ENCODE measurements at places on chromosomes 6 and 20.

DNA sequence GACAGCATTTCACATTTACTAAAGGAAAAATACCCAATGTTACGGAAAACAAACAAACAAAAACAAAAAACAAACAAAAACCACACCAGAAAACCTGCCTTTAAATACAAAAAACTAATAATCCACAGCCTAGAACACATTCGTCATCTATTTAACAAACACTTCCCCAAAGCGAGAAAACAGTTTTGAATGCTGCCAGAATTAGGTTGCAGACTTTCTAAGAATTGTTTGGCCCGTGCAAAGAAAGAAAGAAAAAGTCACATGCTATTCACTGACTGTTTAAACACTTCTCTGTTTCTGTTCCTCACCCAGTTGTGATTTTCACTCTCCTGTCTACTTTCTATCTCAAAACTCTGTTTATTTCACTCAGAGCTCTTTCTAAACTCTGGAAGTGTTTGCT, 52.5 kb downstream of the BCAS1 start:
- no peak for DNase-seq

DNA sequence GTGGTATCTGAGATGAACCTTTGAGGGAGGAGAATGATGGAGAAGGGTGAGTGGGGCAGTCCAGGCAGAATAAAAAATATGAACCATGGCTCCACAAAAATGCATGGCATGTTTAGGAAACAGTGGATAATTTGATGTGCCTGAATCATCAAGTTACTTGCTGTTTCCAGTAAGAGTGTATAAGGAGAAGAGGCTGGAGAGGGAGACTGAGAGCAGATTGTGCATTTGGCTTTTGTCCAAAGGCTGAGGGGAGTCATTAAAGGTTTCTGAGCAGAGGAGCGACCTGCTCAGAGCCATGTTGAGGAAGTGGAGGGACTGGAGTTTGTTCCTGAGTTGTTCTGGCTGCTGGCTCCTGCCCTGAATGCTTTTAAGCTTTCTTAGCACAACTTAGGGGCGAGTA, 6.1 kb downstream of the MMP24 start:
- DNase-seq: no peak

DNA sequence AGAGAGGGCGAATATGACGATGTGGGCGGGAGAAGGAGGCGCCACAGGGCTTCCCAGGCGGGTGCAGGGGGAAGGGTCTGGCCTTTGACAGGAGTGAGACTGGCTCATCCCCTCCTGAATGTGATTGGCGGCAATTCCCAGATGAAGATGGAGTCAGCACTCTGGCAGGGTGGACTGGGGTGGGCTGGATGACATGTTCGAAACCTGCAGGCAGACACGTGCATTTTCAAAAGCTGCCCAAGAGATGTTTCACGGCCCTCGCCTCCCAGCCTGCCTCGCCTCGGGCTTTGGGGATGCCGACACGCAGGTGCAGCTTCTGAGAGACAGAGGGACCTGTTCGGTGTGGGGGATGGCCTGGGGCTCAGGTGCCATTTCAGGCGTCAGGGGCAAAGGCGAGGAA, 66.8 kb upstream of the AFDN start:
- DNase-seq: no peak

GRCh38 chr6:4327841-4328240, 192.5 kb upstream of the ECI2 start:
- no peak for DNase-seq

GRCh38 chr20:51470907-51471411, 71.6 kb downstream of the NFATC2 start:
- DNase-seq: no peak

DNA sequence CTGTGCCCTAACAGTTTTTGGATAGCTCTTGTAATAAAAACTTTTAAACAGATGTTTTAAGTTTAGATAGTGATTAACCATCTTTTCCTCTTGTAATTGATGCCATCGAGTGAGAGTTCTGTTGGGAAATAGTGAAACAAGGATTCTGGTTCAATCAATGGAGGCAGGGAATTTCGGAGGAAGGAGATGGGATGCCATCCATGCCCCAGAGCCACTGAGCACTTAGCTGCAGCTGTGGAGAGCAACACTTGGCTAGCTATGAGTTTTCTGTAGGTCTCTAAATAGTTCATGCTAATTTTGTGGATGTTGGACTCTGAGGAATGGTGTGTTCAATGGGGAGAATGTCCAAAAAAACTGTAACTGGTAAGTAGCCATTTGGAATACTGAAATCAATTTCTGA, 16.7 kb downstream of the CBFA2T2 start:
- no peak for DNase-seq

GRCh38 chr6:155599561-155599960, 143.9 kb upstream of the NOX3 start:
- no peak for DNase-seq

- DNase-seq: no peak
Observed at GRCh38 chr20:63284544-63284949, 8.4 kb upstream of the COL20A1 start.

DNA sequence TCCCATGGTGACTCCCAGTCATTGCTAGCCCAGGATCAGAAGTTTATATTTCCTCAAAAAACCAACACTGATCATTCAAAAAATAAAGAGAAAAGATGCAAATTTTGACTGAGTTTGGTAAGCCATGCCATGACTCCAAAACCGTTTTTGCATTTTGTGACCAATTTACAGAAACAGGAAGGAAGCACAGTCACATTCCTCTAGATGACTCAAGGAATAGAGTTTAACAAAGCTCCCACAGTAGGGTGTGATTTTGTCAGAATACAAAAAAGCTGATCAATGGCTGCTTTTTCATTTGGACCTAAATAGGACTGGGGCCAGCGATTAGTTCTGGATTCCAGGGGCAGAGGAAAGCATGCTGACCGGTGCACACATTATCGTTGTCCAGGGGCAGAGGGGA, 179.4 kb upstream of the AFDN start:
- no peak for DNase-seq

DNA sequence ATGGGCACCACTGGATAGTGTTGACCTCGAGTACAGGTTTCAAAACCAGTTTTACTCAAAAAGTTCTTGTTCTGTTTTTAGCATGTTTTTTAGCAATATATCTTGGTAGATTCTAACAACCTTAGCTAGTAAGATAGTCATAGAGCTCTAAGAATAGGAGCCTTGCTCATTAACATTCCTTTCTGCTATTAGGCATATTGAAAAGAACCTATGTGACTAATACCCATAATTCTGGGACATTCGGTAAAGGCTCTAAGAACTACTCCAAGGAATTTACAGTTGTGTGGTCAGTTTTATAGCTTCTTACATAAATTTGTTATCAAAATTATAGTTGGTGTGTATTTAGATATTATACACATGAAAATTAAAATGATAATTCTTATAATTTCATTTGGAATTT, 11.6 kb downstream of the SLC9A8 start:
- no peak for DNase-seq

DNA sequence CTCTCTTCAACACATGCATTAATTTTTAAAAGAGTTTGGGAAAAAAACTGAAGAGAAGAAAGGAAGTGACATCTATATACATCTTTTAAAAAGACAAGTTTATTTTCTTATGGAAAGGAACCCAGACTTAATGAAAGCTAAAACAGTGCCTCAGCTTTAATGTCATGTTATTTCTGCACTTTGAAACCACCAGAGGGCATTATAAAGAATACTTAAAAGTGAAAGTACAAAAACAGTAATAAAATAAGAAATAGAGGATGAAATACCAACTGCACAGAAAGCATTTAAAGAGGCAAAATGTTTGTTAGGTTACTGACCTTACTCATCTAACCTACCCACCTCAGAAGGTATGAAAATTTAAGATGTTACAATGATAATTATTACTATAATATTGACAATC, 98.8 kb downstream of the HUS1B start:
- no peak for DNase-seq

- DNase-seq: no peak
Observed at GRCh38 chr20:16314320-16314719, 258.9 kb downstream of the KIF16B start.

DNA sequence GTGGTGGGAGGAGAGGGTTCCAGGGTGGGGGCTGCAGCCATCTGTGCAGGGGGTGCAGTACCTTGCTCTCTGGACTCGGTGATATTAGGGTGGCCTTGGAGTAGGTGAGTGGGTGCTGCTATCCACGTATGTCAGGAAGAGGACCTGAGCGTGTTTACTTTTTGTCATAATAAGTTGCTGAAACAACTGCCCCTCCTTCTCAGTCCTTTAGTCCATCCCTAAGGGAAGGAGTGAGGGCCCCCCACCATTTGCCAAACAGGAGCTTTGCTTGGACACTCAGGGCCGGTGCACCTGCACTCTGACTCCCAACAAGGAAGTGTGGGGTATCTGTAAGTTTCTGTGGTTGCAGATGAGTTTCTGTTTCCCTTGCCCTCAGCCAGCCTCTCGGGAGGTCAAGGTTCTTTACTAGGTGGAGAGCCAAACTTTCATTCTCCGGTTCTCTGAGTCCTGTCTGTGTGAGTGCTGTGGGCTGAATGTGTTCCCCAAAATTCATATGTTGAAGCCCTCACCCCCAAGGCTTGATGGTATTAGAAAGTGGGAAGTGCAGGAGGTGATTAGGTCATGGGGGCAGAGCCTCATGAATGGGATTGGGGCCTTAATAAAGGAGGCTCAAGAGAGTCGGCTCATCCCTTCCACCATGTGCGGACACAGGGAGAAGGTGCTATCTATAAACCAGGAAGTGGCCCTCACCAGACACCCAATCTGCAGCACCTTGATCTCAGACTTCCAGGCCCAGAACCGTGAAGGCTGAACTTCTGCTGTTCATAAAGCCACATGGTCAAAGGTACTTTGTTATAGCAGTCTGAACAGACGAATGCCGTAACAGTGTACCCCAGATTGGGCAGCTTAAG, 19.6 kb upstream of the CCR6 start:
- DNase-seq: no peak

- DNase-seq: no peak
Observed at GRCh38 chr6:4773181-4773580, 3.0 kb upstream of the CDYL start.

GRCh38 chr6:49980898-49981297, 11.5 kb upstream of the DEFB113 start:
- DNase-seq: no peak

DNA sequence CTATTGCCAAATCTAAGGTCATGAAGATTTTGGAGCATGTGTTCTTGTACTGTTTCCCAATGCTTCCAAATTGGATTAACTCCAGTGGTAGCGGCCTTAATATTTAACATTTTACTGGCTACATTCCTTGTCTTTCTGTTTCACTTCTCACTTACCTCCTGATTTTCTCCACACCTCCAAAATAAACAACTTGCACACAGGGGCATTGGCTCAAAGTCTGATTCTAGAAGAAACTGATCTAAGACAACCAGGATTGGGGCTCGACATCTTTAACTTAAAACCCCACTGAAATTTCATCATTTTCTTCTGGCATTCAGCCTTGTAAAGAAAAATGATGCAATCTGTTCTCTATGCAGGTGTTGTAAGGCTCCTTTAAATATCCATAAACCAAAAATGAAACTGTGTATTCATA, 557.9 kb upstream of the ID4 start:
- DNase-seq: no peak

GRCh38 chr6:8738951-8739350, 303.6 kb upstream of the SLC35B3 start:
- no peak for DNase-seq

DNA sequence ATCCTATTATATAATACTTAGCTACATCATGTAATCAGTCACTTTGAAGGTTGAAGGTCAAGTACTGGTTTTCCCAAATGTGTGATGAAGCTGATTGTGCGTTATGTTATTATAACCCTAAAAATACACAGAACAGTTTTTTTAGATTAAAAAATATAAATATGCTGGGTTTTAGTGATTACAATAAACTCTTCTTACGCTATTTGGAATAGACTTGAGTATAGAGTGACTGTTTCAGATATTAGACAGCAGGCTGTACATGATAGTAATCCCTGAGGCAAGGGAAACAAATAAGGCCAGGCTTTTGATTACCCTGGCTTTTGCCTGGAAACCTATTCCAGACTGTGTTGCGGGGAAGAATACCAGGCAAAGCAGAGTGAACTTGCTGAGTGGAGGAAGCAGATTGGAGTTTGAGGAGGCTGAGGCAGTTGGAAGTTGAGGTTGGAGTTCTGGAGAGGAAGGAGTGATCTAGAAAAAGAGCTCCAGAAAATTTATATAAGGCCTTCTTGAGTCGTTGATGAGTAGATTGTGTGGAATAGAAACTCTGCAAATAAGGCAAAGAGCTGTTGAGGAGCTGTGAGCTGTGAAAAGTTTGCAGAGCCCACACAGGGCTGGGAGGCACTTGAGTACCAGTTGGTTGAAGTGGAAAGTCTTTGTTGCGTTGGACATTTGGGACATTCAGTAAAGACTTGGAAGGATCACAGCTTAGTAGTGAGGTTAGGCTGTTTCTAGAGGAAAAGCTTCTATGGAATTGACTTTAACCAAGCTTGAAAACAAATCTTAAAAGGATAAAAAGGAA, 26.4 kb downstream of the MAP3K4 start:
- no peak for DNase-seq

- no peak for DNase-seq
Observed at GRCh38 chr6:155436981-155437749, 18.5 kb downstream of the NOX3 start.

DNA sequence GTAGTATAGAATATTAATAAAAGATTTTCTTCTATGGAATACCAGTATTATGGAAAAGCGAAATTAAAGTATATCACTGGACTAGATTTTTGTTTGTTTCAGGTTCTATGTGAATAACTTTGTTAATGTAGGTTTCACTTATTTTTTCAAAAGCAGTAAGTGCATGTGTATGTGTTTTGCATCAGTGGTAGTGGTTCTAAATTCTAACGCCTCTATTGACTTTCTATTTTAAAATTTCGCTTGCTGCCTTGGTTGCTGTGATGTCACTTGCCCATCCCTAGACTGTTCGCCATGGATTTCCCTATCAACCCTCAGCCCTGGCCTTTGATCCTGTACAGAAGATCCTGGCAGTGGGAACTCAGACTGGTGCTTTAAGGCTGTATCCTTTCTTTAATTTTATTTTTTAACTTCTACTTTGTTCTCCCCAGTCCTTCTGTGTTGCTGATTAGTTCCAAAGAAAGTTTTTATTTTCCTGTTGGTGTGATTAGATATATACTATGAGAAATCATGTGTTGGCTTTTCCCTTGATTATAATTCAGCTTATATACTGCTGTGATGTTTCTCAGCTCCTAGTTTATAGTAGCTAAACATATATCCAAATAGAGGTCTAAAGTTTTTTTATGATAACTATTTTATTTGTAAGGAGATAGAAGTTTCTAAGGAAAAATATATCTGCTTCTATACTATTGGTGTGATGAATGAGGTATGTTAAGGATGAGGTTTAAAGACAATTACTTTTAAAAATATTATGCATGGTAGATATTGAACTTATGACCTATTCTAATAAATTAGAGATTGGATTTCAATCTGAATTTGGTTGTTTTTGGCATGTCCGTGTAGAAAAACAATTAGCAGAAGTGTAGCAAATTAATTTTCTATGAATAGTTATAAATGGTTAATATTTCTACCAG, 1.7 kb downstream of the STXBP5 start:
- DNase-seq: no peak

- no peak for DNase-seq
Observed at GRCh38 chr20:63331741-63332400, 29.3 kb downstream of the CHRNA4 start.

Measured in vagina (tissue), 2 donors.